ENCODE measurements at places on chromosomes 2 and 18.

DNA sequence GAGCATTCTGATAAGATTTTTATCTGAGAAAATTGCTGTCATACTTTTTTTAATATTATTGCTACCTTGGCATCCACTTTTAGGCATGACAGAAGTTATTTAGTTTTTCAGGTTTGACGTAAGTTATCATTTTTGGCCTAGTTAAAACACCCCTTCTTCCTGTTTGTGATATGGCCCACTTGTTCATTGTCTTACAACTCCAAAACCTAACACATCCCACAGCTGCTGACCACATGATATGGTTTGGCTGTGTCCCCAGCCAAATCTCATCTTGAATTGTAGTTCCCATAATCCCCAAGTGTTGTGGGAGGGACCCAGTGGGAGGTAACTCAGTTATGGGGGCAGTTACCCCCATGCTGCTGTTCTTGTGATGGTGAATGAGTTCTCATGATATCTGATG is 388.1 kb downstream of the SLC4A3 start:
- no peak for DNase-seq

GRCh38 chr2:215105607-215106354 is 32.6 kb downstream of the ABCA12 start:
- DNase-seq, result peak; percentile 93

DNA sequence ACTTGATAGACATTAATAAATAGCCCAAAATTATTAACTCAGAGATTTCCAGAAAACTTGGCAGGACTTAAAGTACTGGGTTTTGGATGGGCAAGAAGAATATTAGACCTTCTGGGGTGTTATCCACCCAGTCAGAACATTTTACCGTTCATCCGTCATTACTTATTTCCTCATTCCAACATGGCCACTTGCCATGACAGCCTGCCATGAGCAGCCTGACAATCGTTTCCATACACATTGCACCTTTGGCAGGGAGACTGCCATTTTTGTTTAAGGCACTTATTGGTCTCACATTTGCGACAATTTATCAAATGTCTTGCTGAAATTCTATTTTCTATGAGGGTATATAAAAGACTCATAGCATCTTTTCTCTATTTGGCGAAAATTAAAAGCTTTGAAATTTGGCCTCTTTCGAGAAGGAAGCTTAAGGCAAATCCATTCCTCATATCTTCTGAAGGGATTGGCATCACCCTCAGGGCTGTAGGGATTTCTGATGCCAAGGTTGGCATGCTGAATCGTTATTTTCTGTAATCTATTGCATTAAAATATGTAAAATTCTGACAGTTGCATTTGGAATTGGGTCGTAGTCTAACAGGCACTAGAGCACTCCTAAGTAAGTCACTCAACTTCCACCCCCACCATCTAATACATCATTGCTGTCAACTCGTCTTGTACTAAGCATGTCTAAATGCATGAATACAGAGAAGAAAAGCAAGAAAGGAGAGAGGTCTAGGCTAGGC is 406.3 kb upstream of the PIK3C3 start:
- DNase-seq, result no peak

DNA sequence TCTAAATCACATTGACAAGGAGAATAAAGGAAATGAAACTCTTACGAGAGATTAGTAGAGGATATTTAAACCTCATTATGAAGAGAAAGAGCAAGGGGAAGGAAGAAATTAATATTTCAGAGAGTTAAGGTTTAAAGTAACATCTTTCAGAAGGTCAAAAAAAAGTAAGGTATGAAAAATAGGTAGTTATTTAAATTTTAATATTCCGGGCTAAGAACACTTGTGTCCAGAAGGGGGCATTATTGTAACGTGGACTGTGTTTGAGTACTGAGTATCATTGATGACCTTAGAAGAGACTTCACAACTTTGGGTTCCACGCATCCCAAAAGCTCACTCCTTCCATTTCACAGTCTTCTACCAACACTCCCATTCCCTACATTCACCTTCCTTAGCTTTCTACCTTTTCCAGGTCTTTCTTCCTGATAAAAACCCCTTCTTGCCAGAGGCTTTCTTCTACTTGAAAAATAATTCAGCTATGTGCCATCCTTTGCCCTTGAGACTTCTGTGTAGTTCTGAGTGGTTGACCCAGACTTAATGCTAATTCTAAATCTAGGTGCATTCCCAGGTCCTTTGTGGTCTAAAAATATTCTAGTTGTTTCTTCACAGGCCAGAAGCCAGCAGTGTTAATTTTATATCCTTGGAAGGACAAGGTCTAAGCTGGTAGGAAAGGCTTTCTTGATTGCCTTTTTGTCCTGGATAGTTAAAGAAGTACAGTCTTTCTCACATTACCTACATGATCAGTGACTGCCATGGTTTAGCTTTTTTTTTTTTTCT is 16.5 kb downstream of the DYNC1I2 start:
- no peak for DNase-seq
